ENCODE measurements at places on chromosomes 1 and 21.

- peak; percentile 70 for DNase-seq
These were observed at the start of gene SERTAD4 for GRCh38 chr1:210232511-210233215. Gene SERTAD4 (plus strand): TSS chr1:210232796. CDS start chr1:210237961, 5,165 bp downstream.

DNA sequence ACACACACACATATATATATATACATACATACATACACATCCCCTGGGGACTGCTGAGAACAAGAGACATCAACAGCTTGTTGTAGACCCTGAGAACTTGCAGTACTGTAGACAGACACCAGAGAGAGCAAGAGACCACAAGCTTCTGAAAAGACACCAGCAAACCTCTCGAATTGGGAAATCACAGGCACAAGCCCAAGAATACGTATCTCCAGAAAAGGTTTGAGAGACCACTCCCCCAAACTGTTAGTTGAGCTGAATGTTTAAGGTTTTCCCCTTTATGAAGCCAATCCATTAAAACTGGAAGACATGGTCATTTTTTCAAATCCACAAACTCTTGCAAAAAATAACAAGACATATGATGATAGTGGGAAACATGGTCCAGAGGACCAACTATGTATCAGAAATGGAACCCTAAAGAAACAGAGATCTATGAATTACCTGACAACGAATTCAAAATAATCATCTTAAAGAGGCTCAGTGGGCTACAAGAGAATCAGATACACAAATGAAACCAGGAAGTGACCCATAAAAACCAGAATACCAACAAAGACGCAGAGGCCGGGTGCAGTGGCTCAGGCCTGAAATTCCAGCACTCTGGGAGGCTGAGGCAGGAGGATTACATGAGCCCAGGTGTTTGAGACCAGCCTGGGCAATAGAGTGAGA, 45.1 kb downstream of the SLC2A1 start:
- peak; percentile 62 for DNase-seq

GRCh38 chr1:85065550-85065949, 17.2 kb upstream of the MCOLN3 start:
- DNase-seq: no peak

DNA sequence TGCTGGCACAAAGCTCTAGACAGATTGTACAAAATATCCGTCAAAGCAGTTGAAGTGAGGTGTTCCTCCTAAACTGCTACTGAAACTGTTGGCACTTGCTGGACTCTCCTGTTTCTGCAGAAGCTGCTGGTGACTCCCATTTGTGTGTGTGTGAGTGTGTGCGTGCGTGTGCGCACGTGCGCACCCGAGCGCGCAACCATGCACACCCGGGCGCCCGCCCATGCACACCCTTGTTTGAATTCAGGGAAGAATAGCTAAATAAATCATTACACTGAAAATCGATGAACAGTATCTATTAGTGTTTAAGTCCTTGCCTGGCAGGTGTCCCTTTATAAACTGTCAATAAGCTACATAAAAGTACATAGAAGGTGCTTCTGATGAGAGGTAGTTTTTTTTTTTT, 156.4 kb upstream of the B3GALT2 start:
- DNase-seq: no peak

DNA sequence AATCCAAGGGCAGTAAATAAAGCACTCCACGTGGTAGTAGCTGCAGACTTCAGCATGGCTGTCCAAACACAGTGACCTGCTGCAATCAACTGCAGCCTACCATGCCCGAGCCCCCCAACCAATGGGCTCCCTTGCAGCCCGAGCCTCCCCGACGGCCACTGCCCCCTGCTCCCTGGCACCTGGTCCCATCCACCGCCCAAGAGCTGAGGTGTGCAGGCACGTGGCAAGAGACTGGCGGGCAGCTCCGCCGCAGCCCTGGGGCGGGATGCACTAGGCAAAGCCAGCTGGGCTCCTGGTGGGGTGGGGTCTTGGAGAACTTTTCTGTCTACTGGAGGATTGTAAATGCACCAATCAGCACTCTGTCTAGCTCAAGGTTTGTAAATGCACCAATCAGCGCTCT, 57.6 kb upstream of the RGS2 start:
- DNase-seq: no peak

- no peak for DNase-seq
These were observed 28.8 kb upstream of the PPP2R5A start for GRCh38 chr1:212256369-212256768.

DNA sequence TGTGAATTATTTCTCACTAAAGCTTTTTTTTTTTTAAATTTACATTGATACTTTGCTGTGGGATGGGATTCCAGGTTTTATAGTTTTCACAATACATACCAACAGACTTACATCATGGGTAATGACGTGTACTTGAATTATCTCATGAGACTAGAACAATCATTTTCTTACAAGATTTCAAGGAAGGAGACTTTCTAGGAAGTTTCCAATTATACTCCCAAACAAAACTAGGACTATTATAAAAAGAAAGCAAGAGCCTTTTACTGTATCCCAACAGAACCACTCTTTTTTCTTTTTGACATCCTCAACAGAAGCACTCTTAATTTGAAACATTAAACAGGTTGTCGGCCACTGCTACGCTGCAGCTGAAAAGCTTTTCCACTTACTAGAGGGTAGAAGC, 48.7 kb downstream of the TESK2 start:
- no peak for DNase-seq

DNA sequence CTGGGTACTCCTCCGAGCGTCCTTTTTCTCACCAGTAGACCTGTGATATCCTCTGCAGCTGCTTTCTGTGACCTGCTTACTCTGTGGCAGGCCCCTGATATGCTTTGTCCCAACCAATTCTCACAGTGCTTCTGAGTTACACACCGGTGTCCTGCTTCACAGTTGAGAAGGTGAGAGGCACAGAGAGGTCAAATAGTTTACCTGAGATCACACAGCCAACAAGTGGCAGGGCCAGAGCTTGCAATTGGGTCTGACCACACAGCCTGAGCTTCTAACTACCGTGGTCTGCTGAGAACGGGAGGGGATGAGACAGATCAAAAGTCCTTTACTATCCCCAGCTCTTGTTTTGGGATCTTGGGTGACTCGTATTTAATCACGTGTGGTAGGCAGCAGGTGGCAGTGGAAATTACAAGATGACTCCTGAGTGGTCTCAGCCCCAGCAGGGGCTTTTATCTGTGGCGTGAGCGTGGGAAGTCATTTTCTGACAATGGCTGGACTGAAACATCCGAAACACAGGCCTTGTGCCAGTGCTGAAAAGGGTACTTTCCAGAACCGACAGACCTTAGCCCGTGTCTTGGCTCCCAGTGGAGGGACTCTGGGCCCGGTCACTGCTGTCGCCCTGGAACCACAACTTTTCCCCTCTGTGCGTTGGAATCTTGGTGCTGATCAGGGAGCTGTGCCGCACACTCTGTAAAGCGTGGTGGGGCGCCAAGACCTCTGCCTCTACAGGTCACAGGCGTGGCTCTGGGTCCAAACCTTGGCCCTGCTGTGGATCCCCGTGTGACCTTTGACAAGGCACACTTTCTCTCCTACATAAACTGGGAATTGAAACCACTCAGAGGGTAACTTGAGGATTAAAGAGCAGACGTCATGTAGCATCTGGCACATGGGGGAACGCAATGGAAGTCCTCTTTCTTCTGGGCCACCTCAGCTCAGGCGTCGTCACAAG, 11.9 kb downstream of the THEMIS2 start:
- DNase-seq: no peak

- no peak for DNase-seq
These were observed 624 bp downstream of the SLC41A1 start for GRCh38 chr1:205812271-205812877.

DNA sequence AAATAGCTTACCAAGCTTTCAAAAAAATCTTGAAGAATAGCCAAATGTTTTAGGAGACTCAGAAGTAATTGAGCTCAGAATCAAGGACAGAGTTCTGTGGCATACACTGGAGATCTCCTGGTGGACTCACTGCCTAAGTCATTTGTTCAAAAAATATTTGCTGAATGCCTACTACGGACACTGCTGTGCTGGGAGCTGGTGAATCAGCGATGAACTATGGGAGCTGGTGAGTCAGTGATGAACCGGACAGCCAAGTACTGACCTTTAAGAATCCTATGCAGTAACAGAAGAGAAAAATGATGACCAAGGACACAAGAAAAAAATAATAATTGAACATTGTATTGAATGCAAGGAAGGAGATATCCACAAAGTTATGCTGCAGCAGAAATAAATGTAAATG, 717.9 kb upstream of the CXADR start:
- DNase-seq: no peak

DNA sequence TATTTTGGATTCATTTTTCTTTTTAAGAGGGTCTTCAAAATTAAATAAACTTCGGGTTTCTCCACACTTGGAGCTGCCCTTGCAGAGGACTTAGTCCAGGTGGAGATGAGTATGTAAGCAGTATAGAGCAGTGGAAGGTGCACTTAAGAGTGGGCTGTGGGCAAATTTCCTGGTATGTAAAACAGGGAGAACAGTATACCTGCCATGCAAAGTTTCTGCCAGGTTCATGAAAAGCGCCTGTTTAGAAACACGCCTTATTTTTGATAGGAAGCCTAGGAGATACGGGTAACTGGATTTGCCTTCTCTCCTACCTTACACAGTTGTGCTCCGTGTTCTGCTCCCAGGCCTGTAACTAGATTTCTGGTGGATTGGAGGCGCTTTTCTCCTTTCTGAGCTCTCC, 1.2 kb downstream of the KDM4A start:
- no peak for DNase-seq

- DNase-seq: no peak
These were observed 44.8 kb upstream of the SPOCD1 start for GRCh38 chr1:31860581-31860980.

DNA sequence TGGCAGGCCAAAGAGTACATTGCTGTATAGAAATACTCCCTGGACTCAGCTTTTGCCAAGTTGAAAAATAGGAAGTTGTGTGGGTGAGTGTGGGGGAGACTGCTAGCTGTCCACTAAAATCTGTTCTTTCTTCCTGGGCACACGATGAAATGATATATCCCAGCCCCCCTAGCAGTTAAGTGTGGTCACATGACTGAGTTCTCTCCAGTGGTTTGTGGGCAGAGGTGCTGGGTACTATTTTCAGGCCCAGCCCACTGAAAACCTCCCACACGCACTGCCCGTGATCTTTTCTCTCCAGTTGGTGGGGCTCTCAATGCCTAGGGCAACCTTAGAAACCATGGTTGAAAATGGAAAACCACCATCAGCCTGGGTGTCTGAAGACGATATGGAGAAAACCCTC, 119.7 kb upstream of the LMO4 start:
- no peak for DNase-seq

GRCh38 chr1:14713077-14713476, 114.6 kb downstream of the KAZN start:
- DNase-seq: no peak

GRCh38 chr1:59685101-59685500, 129.6 kb upstream of the HOOK1 start:
- DNase-seq: no peak

DNA sequence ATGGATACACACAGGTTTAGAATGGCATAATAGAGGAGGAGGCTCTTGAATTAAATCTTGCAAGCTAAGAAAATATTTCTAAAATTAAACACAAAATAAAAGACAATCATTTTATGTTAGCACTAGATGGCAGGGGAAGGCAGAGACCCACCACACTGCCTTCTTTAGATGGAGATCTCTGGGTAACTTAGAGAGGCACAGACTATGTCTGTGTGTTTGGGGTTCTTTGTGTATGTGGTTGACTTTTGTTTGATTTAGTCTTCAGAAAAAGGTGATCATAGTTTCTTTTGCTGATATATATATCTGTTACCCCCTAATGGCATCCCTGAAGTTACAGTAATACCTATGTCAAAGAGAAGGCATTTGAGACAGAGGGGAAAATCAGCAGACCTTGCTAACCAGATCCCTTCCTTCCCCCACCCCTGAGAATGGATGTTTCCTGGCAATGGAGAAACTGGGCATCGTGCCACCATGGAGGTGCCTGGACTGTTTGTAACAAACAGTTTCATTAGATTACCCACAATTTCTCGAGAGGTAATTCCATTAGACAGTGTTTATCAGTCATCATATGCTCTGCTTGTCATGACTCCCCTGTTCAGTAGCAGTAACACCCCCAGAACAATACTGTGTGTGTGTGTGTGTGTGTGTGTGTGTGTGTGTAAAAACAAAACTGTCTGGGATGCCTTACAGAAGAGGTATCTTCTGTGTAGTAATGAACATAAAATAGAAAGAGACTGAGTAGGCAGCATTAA, 228.3 kb upstream of the DEPDC1 start:
- DNase-seq: no peak

DNA sequence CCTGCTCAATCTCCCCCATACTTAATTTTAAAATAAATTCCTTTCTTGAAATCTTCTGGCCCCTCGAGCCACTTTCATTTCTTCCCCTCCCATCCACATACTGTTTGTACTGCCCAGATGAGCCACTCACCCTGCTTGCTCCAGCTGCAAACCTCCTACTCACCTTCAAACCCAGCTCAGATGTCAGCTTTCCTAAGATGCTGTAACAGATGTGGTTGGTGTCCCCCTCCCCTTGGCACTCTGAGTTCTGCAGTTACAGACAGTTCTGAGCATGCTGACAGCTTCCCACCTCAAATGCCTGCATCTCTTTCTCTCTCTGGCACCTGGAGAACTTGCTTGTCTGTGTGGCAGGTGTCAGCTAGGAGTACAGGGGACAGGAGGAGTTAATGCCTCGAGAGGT, 106.7 kb downstream of the PTPRU start:
- DNase-seq: no peak

DNA sequence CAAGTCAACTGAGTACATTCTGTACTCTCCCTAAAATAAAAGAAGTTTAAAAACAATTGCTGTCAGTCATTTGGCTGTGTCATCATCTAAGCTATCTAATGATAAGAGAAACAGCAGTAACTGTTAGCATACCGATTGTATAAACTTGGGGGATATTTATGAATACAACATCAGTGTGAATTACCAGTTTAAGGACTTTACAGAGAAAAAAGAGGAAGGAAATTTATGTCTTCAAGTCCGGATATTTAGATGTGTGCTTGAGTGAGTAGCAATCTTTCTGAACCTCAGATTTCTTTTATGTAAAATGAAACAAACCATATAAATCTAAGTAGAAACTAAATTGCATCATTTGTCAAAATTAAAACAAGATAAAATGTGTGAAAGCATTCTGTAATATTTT, 1557.0 kb downstream of the MRPL39 start:
- DNase-seq: no peak

GRCh38 chr21:32794644-32795079, 23.1 kb upstream of the PAXBP1 start:
- no peak for DNase-seq

DNA sequence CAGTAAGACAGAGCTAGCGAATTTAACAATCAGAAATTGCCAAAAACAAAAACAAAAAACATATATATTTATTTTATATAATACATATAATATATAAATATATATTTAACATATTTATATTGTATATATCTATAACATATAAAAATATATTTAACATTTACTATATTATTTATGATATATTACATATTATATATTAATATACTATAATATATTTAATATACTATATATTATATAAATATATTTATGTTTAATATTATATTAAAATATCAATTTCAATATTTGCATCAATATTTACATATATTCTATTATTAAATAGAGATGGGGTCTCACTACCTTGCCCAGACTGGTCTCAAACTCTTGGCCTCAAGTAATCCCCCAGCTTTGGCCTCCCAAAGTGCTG, 50.9 kb downstream of the TBX19 start:
- no peak for DNase-seq

- no peak for DNase-seq
These were observed 155.3 kb downstream of the NPHP4 start for GRCh38 chr1:5836776-5837440.

Measured in NCI-H1092 (cell line).